Pancreas (tissue), 10 donors: ENCODE measurements at places on chromosomes 16 and 17. TPM values are rescaled to one million over a fixed set of nuclear protein-coding genes. Genes with fewer than 3 reads are reported as not detected.

DNA sequence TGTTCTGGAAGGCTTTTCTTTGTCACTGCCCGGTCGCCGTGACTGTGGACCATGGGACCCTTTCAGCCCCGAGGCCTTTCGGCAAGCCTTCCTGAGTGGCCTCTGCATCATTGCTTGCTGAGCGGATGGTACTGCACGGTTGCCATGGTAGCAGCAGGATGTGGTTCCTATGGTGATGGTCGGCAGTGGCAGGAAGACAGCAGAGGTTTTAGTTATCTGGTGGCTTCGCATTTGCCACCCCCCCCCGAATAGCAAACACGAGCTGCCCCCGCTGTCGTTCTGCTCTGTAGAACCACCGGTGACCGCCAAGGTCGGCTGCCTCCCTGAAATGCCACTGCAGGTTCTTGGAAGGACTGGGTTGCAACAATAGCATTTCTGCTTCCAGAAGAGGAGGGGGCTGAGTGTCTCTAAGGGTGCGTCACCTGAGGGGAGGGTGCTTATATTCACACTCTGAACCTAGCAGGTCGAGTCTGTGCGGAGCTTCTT, 76.6 kb downstream of the CMIP start:
- H3K4me1 ChIP-seq: no peaks in the 10 kb centered on the region
- H3K27ac ChIP-seq: no peak overlapping the region
- peak; percentile 35 for DNase-seq
- no peaks in the 10 kb centered on the region for H3K27me3 ChIP-seq
- H3K4me3 ChIP-seq: no peak overlapping the region

GRCh38 chr17:15273141-15273793, 8.1 kb upstream of the PMP22 start:
- H3K27me3 ChIP-seq: no peaks in the 10 kb centered on the region
- no peak overlapping the region for H3K4me3 ChIP-seq
- no peak for DNase-seq
- H3K27ac ChIP-seq: no peak overlapping the region

DNA sequence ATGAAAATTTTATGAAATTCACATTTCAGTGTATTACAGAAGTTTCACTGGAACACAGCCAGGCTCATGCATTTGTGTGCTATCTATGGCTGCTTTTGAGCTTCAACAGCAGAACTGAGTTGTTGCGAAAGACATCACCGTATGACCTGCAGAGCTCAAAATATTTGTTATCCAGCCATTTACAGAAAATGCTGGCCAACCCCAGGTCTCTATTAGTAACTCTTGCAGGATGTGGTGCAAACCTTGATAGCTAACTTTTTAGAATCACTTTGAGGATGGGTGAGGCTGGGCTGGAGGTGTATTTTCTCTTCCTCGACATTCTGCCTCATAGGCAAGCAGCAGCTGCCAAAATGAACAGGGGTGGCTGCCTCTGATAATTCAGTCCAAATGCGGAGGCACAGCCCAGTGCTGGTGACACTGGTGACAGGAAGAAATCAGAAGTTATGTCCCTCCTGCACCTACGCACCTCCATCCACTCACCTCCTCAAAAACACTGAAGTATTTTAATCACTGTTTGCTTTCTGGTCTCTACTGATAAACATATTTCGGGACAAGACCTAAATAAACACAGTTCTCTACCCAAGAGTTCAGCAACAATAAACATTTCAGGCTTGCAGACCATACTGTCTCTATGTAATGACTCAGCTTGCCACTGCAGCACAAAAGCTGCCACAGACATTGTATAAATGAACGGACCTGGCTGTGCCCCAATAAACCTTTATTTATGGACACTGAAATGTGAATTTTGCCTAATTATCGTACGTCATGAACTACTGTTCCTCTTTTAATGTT, 28.5 kb downstream of the ARHGAP17 start:
- H3K4me1 ChIP-seq: peaks cover 36% of the 10 kb centered on the region
- H3K27ac ChIP-seq: no peak overlapping the region
- no peaks in the 10 kb centered on the region for H3K27me3 ChIP-seq
- no peak for DNase-seq
- no peak overlapping the region for H3K4me3 ChIP-seq

DNA sequence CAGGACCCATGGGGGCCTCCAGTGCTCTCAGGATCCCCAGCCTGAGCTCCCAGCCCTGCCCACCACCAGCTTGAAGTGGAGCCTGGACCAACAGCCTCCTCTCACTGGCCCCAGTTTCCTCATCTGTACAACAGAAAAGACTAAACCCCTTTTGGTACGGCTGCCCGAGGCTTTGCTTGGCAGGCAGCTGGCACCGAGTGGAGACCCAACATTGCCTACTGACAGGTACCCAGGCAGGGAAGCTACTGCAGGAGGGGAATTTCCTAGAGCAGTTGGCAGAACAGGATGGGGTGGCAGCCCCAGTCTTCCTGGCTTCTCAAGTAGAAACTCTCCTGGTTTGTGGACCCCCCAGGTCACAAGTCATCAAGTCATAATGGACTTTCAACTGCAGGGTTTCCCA, 14.2 kb downstream of the SREBF1 start:
- no peaks in the 10 kb centered on the region for H3K27me3 ChIP-seq
- no peak overlapping the region for H3K27ac ChIP-seq
- peaks cover 5% of the 10 kb centered on the region for H3K36me3 ChIP-seq
- DNase-seq: no peak
- H3K4me3 ChIP-seq: no peak overlapping the region
- peaks cover 48% of the 10 kb centered on the region for H3K4me1 ChIP-seq

GRCh38 chr16:81279392-81279791, 35.4 kb upstream of the GAN start:
- no peaks in the 10 kb centered on the region for H3K27me3 ChIP-seq
- no peak for DNase-seq
- no peaks in the 10 kb centered on the region for H3K4me1 ChIP-seq
- no peak overlapping the region for H3K4me3 ChIP-seq

GRCh38 chr17:46141645-46142044, 51.6 kb downstream of the KANSL1 start:
- H3K27me3 ChIP-seq: no peaks in the 10 kb centered on the region
- no peak for DNase-seq
- no peak overlapping the region for H3K4me3 ChIP-seq
- no peaks in the 10 kb centered on the region for H3K36me3 ChIP-seq

- H3K4me3 ChIP-seq: no peak overlapping the region
- H3K27me3 ChIP-seq: no peaks in the 10 kb centered on the region
- H3K4me1 ChIP-seq: no peaks in the 10 kb centered on the region
Measured at GRCh38 chr17:43615330-43616028, 46.2 kb downstream of the MEOX1 start.

DNA sequence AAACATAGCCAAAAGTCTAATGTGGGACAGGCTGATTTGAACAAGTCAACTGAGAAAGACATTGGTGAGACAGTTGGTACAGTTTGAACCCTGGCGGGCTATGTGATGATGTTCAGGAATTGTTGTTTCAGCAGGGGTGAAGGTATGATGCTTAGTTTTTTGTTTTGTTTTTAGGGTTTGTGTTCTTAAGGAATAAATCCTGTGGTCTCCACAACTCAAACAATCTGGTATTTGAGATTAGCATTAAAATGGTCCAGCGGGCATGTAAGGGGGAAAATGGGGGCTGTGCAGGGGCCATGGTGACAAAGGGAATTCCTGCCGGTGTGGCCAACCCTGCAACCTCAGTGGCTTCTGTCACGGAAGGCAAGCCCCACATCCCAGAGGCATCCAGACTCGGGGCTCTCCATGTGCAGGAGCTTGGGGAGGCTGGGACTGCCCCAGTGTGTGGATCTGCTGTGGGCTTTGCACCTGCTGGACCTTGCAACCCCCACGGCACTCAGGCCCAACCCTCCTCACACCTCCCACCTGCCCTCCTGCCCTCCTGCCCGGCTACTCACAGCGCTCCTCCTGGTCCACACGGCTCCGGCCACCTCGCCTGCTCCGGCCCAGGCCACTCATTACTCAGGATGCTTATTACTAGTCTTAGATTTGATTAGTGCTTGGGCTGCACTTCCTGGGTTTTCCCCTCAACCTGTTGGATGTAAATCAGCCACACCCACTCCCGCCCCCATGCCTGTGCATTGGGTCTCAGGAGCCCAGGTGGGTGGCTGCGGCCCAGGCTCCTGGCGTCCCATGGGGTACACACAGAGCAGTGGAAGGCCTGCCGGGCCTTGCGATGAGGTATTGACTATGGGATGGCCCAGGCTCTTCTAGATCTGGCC, at the start of gene TNFRSF13B:
Gene TNFRSF13B (minus strand): TSS at position 661 of the 881 bp plus-strand sequence. CDS start 43 bp downstream, at position 618.
- H3K4me3 ChIP-seq: no peak within 1 kb of the TSS
- no peaks in the 10 kb centered on the region for H3K36me3 ChIP-seq
- no peaks in the 10 kb centered on the region for H3K27me3 ChIP-seq

GRCh38 chr16:72937916-72938794, 109.8 kb downstream of the ZFHX3 start:
- peaks cover 24% of the 10 kb centered on the region for H3K4me1 ChIP-seq
- no peak for DNase-seq

- H3K27me3 ChIP-seq: no peaks in the 10 kb centered on the region
- no peaks in the 10 kb centered on the region for H3K36me3 ChIP-seq
- no peaks in the 10 kb centered on the region for H3K4me1 ChIP-seq
- peak overlapping the region; percentile 4 for H3K27ac ChIP-seq
- no peak overlapping the region for H3K4me3 ChIP-seq
Measured at GRCh38 chr16:89863741-89864526, 9.5 kb upstream of the TCF25 start.

DNA sequence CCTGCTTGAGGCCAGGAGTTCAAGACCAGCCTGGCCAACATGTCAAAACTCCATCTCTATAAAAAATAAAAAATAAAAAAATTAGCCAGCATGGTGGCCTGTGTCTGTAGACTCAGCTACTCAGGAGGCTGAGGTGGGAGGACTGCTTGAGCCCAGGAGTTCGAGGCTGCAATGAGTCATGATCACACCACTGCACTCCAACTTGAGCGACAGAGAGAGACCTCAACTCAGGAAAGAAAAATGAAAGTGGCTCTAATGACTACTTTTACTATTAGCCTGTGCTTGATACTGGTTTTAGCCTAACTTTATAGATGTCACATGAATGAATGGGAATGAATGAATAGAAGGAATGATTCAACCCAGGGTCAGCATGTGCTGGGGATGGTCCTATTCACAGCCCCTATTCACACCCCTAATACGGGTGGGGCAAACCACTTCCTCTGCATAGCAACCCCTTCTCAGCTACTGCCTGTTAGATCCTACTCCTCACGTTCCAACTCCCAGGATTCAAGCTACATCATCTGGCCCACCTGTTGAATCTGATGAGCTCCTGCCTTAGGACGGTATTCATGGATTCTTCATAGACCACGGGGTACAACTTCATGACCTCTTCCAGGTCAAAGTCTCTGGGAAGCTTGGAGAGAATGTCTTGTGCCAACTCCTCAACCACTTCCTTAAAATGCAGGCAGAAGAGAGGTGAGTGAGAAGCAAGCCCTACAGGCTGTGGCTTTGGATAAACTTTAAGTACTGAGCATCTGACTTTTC, 40.5 kb downstream of the LYRM1 start:
- no peak overlapping the region for H3K4me3 ChIP-seq
- no peaks in the 10 kb centered on the region for H3K27me3 ChIP-seq

DNA sequence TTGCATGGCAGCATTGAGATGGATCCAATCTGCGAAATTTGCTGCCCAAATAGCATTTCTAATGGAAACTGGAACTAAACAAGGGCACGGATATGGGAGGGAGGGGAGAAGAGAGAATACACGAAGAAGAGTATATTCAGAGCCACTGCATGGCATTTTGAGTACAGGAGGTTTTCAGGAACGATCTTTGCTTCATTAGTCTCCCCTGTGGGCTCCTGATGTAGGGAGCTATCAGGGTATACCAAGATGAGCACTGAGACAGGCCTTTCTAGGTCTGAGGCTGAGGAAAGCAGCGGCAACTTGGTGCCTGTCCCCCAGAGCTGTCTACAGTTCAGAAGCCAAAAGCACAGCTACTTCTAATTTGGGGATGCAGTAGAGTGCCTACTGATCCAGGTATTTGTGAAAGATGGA, 257.7 kb upstream of the PMFBP1 start:
- no peak overlapping the region for H3K27ac ChIP-seq
- H3K36me3 ChIP-seq: no peaks in the 10 kb centered on the region
- no peak for DNase-seq
- no peaks in the 10 kb centered on the region for H3K4me1 ChIP-seq

GRCh38 chr16:10964039-10964890, 19.9 kb downstream of the CLEC16A start:
- peaks cover 6% of the 10 kb centered on the region for H3K4me1 ChIP-seq
- H3K4me3 ChIP-seq: no peak overlapping the region
- no peaks in the 10 kb centered on the region for H3K27me3 ChIP-seq
- no peak overlapping the region for H3K27ac ChIP-seq
- H3K36me3 ChIP-seq: no peaks in the 10 kb centered on the region
- DNase-seq: peak; percentile 84

DNA sequence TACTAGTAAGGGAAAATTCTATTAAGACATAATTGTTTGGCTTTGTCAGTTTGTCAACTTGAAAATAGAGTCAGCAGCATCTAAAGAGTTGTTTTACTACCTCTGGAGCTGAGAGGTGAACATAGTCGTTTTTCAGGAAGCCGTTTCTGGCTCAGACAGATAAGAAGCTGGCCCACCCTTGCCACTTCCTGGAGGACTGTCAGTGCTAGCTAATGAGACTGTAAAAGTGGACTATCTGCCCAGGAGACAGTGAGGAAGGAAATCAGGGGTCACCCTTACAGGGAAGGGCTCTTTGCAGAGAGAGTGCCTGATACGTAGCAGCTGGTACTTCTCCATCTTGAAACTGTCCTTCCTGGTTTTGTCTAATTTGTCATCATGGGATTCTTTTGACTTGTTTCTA, 328.7 kb downstream of the WWOX start:
- no peaks in the 10 kb centered on the region for H3K4me1 ChIP-seq
- no peak overlapping the region for H3K4me3 ChIP-seq
- DNase-seq: no peak
- no peaks in the 10 kb centered on the region for H3K36me3 ChIP-seq

GRCh38 chr17:76500747-76501017, 541 bp downstream of the RHBDF2 start:
- peak overlapping the region; percentile 89 for H3K27ac ChIP-seq
- peak overlapping the region; percentile 92 for H3K4me3 ChIP-seq
- peaks cover 38% of the 10 kb centered on the region for H3K4me1 ChIP-seq

DNA sequence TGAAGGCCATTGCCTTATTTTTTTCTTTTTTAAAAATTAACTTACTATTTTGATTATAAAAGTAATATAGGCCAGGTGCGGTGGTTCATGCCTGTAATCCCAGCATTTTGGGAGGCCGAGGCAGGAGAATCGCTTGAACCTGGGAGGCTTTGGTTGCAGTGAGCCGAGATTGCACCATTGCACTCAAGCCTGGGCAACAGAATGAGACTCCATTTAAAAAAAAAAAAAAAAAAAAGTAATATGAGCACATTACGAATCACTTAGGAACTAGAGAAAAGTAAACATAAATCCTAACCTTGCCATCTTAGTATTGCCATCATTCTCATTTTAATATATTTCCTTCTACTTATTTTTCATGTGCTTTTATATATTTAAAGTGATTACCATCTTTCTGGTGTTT, 12.9 kb upstream of the TACO1 start:
- DNase-seq: no peak
- H3K27me3 ChIP-seq: no peaks in the 10 kb centered on the region
- no peak overlapping the region for H3K4me3 ChIP-seq
- peaks cover 30% of the 10 kb centered on the region for H3K36me3 ChIP-seq

Gene LDAF1
- 8.8 TPM for polyA plus RNA-seq

Gene RHBDL3
- 1.8 TPM for polyA plus RNA-seq

Gene TMC7
- polyA plus RNA-seq: 0.42 TPM

Gene FOXO3B
- polyA plus RNA-seq: 0.47 TPM

Gene PTRH2
- 23.8 TPM for polyA plus RNA-seq

Gene DNAH17
- 0.02 TPM for polyA plus RNA-seq

Gene TMEM114
- polyA plus RNA-seq: not detected

Gene IL34
- 2.6 TPM for polyA plus RNA-seq

Gene RARA
- polyA plus RNA-seq: 14.7 TPM

Gene KREMEN2
- polyA plus RNA-seq: 0.27 TPM

Gene HSPB9
- 1.6 TPM for polyA plus RNA-seq

Gene GJC1
- 2.0 TPM for polyA plus RNA-seq

Gene KRT12
- polyA plus RNA-seq: not detected
